IMR-90 (cell line): ENCODE measurements at places on chromosomes 6 and 20. TPM values are rescaled to one million over a fixed set of nuclear protein-coding genes. Genes with fewer than 3 reads are reported as not detected.

FGD2 gene
- not detected in 2 replicates for total RNA-seq

EDN3 gene
- not detected in 2 replicates for total RNA-seq

TSPO2 gene
- total RNA-seq, result not detected in 2 replicates

TIAM2 gene
- total RNA-seq, result 4.7 and 5.6 TPM in 2 replicates

SLC35B3 gene
- total RNA-seq, result 19.0 and 33.9 TPM in 2 replicates

TLDC2 gene
- under 0.01 and 0.18 TPM in 2 replicates for total RNA-seq

BMP5 gene
- under 0.01 TPM in 2 replicates for total RNA-seq

TOX2 gene
- 1.1 and 1.3 TPM in 2 replicates for total RNA-seq

SLC4A11 gene
- total RNA-seq, result 0.28 and 0.36 TPM in 2 replicates

ZDHHC14 gene
- 0.56 and 0.90 TPM in 2 replicates for total RNA-seq

CLPSL1 gene
- total RNA-seq, result not detected in 2 replicates

AVP gene
- not detected in 2 replicates for total RNA-seq

TMEM244 gene
- 0.28 and 0.36 TPM in 2 replicates for total RNA-seq

COL21A1 gene
- not detected in 2 replicates for total RNA-seq
